ENCODE measurements at places on chromosomes 3 and 15. TPM values are rescaled to one million over a fixed set of nuclear protein-coding genes. Genes with fewer than 3 reads are reported as not detected.

Gene SKOR1
- not detected for total RNA-seq

GRCh38 chr3:105369500-105370371, 3.0 kb downstream of the ALCAM start:
- DNase-seq, result no peak

GRCh38 chr3:177487635-177488186, 290.4 kb upstream of the TBL1XR1 start:
- DNase-seq, result no peak

- no peak for DNase-seq
Observed at GRCh38 chr15:34620142-34620541, 36.7 kb upstream of the GOLGA8B start.
